ENCODE measurements at places on chromosomes 6 and 20.

GRCh38 chr6:81023007-81023582 is 729.4 kb downstream of the TENT5A start:
- DNase-seq: no peak

GRCh38 chr6:53556986-53557715 is 12.2 kb upstream of the GCLC start:
- DNase-seq: no peak

- DNase-seq: no peak
Observed at GRCh38 chr6:13275435-13275989, 52.8 kb downstream of the TBC1D7 start.

GRCh38 chr6:43887906-43888683 is 118.1 kb downstream of the VEGFA start:
- no peak for DNase-seq

GRCh38 chr20:23166563-23166962 is 80.4 kb upstream of the CD93 start:
- no peak for DNase-seq

DNA sequence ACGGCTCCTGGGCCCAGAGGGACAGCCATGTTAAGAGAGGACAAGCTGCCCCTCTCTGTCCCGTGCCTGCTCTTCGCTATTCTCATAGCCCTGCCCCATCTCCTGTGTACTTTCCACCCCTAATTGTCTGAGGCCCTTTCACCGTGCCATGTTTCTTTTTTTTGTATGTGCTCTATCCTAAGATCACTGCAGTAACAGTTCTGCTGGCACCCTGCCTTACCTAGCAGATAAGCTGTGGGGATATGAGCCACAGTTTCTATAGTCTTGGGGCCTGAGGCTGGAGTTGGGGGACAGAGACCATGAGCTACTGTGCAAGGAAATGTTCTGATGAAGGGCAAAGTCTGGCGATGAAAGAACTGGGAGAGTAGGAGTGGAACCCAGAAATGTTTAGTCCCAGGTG is 269.5 kb upstream of the CITED2 start:
- DNase-seq: no peak

- no peak for DNase-seq
Observed at GRCh38 chr6:93424303-93425064, 5.1 kb upstream of the EPHA7 start.

- DNase-seq: no peak
Observed at GRCh38 chr6:157424491-157425020, 43.6 kb downstream of the ZDHHC14 start.

- peak; percentile 70 for DNase-seq
Observed at GRCh38 chr20:63706852-63707557, 771 bp downstream of the ARFRP1 start.

DNA sequence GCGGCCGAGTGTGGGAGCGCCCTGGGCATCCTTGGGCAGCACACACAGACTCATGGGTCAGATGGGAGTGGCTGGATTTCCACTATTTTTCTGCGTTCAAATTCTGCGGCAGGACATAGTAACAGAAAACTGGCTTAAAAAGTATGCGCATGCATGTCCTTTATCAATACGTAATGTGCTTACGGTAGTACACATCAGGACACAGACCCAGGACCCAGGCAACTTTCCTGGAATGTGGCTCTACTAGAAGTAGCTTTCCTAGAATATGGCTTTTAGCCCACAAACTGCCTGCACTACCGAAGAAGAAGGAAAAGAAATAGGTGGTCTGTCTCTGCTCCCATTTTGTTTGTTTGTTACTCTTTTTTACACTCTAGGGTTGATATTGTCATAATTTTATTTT is 43.4 kb upstream of the SHLD1 start:
- no peak for DNase-seq

- no peak for DNase-seq
Observed at GRCh38 chr6:52435345-52435744, 15.2 kb downstream of the EFHC1 start.
